ENCODE measurements at places on chromosomes 1 and 21.
A peak's percentile ranks its signal among the peaks of the same experiment; 100 is the strongest.

DNA sequence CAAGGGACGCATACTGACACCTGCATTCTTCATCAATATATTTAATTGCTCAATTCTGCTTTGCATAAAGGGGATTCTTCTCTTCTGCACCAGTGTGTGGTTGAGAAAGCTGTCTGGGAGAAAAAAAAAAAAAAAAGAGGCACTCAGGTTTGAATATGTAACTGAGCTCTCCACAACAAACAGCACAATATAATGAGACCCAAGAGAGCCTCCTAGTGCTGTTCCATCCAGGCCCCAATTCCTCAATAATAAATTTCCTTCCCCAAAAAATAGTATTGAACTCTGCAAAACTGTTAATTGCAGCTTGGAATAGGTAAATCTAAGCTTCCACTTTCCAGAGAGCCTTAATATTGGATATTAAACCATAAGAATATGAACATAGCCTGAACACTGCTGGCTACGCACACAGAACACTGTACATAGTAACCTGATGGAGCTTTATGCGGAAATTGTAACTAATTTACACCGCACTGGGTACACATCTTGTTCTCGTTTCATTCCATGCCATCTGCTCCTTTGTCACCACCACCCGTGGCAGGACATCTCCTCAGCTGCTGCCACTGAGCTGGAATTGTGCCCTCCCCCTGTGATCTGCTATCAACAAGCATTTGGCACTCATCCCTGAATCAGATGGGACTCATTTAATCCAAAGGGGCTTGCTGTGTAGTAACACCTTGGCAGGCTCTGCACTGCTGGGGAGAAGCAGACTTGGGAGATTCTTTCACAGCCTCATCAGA lies 272.0 kb downstream of the HHIPL2 start:
- DNase-seq: no peak

- no peak for DNase-seq
These were observed 15.9 kb upstream of the DHX9 start for GRCh38 chr1:182823220-182823619.

DNA sequence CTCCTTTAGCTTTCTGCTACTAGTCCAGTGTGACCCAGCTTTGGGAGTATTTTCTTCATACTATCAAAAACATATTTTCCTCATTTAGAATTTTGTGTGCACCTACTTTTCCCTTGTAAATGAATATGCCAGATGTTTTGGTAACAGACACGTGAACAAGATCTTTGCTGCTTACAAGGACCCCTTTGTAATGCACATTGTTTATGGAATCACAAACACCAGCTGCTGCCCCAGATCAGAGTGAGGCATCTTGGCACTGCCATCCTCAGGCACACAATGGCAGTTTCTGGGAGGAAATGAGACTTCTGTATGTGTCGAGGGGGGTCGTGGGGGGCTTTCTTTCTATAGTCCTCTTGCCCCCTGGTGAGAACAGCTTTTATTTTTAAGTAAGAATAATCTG lies 115.7 kb downstream of the RGL1 start:
- no peak for DNase-seq

- DNase-seq: no peak
These were observed 34.4 kb downstream of the ADCY10 start for GRCh38 chr1:167879508-167879907.

- DNase-seq: no peak
These were observed 14.4 kb downstream of the S100A16 start for GRCh38 chr1:153598309-153599172.

DNA sequence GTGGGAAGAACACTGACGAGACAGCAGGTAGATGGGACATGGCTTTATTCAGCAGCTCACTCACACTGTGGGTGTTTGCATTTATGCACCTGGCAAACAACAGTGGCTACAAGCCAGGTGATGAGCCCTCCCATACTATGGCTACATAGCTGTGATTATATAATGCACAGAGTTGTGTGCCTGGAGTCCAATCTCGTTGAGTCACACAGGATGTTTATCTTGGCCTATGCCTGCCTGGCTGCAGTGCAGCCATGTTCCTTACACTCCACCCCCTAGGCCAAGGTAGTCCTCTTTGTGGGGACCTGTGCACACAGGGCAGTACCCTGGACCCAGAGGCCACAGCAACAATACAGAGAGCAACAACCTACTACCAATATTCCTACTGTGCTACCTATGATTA lies 1643.8 kb downstream of the MRPL39 start:
- no peak for DNase-seq

- peak; percentile 31 for DNase-seq
These were observed at the start of gene TRPM2 for GRCh38 chr21:44353191-44353970. Gene TRPM2 (plus strand): TSS chr21:44353621. CDS start chr21:44353701, 80 bp downstream.

DNA sequence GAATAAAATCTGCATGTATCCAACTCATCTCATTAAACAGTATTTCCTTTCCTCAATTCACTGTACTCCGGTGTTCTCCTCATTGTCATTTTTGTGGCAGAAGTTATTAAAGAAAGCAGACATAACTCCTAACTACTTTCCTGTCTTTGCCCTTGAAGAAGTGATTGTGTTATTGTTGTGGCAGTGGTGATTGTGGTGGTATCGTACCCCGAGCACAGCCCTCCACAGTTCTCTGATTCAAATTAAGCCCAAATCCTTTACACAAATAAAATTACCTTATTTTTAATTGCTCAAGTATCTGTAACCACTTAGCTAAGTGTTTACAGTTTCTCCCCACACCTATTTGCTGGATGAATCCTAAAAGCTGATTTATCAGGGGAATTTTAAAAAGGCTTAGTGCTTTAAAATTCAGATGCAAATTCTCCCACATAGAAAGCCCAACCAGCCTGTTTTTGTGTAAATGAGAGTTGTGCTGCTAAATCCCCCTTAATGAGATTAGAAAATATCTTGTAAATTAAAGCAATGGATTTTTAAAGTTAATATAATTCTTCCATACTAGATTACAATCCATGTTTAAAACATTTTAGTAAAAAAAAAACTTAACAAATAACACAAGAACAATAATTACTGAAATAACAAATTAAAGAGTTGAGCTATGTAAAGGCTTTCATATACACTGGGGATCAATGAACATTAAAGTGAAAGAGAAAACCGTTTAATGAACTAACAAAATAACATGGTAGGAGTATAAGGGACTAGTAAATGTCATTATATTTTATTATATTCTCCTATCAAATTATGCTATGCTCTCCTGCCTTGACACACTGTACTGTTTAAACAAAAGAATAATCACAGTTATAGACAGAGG lies 259.0 kb downstream of the NEGR1 start:
- no peak for DNase-seq

DNA sequence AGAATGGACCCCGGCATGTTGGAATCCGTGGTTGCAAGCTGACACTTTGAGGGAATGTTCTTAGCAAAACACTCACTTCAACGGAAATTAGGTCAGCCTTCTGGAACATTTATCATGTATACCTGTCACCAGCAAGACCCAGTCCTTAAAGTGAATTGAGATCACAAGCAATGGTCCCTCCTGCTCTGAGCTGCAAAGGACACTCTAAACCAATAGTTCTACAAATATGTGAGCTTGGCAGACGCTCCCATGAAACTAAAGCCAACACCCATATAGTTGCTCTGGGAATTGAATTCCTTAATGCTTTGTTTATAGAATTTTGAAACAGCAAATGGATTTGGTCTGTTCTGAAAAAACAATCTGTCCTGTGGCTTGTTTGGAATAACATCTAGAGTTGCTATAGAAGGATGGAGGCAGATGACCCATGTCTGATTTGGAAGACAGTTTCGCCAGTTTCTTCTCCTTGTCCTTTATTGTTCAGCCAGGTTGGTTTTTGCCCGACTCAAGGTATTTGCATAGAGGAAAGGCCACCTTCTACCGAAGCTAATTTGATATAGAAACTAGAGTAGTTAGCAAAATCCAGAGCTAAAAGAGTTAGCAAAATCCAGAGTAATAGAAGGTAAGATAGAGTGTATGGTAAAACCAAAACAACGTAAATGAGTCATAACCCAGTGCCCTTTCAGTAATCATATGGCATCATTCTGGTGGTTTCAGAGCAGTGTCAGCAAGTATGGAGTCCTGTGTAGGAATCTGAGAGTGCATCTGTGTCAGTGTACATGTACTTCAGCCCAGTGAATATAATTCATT lies 236.2 kb downstream of the NFIA start:
- no peak for DNase-seq

DNA sequence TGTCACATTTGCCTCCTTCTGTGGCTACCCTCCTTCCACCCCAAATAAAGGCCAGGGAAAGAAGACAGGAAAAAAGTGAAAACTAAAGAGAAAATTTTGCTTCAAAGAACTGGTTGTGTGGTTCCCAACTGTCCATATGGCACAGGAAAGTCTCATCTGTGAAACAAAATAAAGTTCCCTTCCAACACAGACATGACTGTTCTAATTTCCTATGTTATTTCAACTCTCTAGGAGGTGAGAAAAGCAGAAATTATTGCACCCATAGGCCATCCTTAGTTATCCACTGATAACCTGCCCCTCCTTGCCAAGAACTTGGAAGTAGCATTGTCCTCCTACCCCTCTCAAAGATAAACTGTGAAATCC lies 8.1 kb upstream of the RAB29 start:
- no peak for DNase-seq

DNA sequence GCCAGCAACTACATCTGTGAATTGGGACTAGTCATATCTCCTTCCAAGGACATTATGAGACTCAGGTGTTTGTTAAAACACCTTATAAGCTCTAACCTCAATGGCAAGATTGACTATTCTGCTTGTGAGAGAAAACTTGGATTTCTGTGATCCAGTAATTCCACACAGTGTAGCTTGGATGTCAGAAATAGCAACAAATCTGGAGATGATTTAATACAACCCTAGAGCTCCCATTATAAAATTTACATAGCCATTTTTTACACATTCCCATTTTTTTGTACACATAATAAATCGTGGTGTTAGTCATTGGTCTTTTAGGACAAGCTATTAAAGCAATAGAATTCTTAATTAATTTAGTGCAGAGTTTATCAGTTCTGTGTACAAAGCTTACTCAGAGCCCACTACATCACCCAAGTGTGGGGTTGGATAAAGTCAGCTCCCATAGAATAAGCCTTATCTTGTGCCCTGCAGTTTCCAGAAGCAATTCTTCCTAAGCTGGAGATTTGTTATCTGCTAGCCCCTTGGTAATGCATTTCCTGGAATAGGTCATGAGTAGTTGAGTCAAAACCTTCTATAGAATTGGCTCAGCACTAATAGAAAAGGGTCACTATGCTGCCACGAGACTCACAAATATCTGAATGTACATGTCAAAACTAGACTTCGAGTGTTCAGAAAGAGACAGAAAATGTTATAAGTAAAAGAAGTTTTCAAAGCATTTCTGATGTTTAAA lies 434.0 kb upstream of the RUNX1 start:
- no peak for DNase-seq

DNA sequence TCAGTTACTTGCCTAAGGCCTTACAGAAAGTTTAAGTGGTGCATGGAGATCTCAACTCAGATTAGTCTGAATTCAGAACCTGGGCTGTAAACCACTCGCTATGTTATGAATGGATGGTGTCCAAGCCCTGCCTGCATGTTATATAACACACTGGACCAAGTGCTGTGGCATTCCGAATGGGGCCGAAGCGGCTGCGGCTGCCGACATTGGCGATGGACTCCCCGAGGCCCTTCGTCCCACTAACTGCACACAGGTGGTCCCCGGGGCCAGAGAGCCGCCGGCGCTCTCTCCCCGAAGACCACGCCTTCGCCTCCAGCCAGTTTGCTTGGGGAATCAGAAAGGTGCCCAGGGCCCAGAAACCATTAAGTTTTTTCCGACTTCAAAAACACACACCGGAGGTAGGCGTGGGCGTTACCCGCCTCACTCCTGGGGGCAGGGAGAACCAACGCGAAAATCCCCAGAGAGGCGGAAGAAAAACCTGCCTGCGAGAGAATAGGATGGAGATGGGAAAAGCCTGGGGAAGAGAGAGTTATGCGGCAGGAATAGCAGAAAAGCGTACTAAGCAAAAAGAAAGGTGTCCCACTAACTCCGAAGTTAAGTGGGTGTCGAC lies 579 bp upstream of the TENT5C start:
- DNase-seq: no peak

- DNase-seq: no peak
These were observed 462.1 kb upstream of the DEPDC1 start for GRCh38 chr1:68958958-68959357.

- no peak for DNase-seq
These were observed 504.7 kb downstream of the NUF2 start for GRCh38 chr1:163826500-163826899.

DNA sequence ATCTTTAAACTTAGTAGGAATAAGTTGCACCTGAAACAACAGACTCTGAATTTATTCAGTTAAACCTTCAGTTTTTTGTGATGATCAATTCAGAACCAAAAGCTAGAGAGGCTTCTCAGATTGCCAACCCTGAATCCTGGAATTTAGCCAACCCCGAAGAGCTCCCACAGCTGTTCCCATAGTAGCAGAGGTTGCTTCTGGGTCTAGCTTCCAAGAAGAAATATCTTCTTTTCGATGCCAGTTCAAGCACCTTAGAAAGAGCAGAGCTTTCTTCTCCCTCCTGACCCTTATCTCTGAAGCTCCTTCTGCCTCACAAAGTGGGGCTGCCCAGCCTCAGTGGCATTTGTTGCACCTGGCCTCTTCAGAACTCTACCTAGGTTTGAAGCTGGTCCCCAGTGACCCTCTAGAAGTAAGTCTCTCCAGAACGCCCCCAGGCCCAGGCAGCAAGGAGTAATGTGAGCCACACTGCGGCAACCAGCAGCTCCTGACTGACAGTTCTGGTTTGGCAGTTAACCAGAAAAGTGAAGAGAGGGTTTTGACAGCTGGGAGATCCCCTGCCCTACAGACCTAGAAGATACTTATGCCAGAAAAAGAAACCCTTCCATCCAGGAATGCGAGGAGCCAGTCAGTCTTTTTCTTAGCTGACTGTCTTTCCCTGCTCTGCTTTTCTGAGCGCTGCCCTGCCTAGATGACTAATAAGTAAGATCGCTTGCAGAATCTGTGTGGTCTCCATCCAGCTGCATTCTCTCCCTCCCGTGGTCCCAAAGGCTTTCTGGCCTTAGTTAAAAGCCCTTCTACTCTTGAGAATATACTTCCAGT lies 165.9 kb downstream of the ADGRL4 start:
- no peak for DNase-seq

DNA sequence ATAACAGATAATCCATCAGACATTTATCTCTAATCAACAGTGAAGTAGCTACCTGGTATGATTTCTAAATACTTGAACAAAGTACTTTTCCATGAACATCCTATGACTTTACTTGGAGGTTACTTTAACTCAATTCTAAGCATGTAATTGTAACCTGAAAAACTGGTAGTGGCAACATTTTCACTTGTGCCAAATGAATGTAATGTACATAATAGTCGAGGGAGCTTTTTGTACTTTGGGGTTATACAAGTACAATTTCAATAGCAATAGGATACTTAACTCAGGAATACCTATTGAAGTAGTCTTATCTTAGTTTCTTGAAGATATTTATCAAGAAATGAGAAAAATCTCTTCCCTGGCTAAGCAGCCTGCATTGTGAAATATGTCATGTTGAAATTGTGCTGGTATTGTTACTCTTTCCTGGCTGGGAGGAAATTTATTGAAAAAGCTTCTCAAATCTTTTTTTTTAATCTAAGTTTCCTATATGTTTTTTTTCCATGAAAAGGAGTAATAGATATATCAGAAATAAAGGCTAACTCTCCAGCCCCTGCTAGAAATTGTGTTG lies 33.7 kb upstream of the CACYBP start:
- DNase-seq: no peak
